ENCODE measurements at places on chromosomes 4 and X.

DNA sequence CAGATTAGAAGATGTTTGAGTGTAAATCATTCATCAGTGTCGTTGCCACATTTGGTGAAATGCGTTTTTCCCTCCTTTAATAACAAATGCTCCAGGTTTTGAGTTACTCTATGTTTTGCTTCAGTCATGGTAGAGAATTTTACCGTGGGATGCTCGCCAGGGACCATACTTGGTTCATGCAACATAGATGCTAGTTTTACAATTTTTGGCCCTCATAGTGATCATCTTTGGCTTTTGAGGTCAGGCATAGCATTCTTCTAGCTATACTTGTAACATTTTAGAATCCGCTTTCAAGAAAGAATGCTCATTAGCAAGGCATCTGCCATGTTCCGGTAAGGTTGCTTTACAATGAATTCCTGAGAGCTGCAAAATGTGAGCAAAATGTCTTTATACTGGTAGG is 147.2 kb downstream of the SPCS3 start:
- no peak for DNase-seq

GRCh38 chr4:86892636-86892960 is 376 bp upstream of the C4orf36 start:
- no peak for DNase-seq

DNA sequence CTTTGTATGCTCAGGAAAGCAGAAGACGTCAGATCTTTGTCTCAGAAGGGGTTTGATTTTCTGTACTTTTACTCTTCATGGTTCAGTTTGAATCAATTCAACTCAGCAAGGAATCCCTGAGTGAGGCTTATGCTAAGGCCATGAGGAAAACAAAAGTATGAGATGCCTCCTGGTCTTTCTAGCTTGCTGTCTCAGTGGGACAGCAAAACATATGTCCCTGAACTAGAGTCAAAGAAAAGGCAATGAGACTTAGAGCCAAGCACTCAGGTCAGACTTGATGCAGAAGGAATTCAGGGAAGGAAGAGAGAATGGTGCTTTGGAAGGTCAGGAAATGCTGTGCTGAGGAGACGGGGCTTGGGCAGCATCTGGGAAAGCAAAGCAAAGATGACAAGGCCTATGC is 236.2 kb upstream of the SFRP2 start:
- no peak for DNase-seq

GRCh38 chr4:9835430-9835829 is 54.0 kb downstream of the DRD5 start:
- no peak for DNase-seq

DNA sequence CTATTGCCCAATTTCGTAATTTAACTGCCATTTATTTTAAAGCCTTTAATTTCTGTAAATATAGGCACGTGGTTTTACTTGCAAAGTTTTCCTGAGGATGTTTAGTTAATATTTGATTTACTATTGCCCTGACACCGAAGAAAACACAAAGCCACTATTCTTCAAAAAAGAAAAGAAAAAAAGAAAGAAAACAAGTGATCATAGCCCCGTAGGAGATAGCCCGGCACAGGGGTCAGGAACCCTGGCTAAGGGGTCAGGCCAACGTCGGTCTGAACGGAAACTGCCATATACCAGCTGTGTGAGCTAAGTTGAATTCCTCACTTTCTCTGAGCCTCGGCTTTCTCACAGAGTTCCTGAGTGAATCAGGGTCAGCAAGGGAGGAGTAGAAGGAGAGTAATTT is 17.7 kb upstream of the LAMP2 start:
- no peak for DNase-seq

DNA sequence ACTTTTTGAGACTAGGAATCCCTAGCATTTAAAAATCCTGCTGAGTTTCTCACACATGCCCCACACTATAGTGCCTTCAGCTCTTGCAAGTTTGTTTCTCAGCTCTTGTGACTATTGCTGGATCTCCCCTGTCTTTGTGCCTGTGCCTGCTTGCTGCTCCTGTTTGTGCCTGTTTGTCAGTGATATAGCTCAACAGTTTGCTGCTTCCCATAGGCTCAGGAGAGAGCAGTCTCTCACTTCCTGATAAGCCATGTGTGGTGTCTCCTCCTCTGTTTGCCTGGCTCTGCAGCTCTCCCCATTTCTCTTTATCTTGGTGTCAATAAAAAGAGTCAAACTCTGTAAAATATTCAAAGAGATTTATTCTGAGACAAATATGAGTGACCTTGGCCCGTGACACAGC is 259.8 kb upstream of the CLNK start:
- no peak for DNase-seq
